ENCODE measurements at places on chromosomes 7 and 10.

DNA sequence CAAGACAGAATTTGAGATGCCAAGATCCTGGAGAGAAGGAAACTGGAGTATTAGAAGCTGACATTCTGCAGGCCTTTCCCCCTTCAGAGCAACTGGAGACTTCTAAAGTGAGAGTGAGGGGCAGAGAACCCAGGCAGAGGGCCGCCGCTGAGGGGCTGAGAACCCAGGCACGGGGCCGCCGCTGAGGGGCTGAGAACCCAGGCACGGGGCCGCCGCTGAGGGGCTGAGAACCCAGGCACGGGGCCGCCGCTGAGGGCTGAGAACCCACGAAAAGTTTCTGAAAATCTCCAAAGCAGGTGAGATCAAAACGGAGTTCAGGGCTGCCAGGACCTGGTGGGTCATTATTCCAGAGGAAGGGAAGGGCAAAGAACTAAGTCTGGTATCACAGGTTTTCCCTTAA, 126.2 kb downstream of the DLG5 start:
- DNase-seq = no peak

DNA sequence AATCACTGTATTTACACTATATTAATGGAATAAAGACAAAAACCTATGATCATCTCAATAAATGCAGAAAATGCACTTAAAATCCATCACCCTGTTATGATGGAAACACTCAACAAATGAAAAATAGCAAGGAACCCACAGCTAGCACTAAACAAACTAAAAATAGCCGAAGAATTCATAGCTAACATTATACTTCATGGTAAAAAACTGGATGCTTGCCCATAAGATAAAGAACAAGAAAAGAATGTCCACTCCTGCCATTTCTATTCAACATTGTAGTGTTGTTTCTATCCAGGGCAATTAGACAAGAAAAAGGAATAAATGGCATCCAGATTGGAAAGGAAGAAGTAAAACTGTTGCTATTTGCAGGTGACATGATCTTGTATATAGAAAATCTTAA, 142.1 kb downstream of the STK31 start:
- DNase-seq = no peak

- no peak for DNase-seq
Observed at GRCh38 chr7:80942261-80943041, 23.6 kb upstream of the SEMA3C start.

DNA sequence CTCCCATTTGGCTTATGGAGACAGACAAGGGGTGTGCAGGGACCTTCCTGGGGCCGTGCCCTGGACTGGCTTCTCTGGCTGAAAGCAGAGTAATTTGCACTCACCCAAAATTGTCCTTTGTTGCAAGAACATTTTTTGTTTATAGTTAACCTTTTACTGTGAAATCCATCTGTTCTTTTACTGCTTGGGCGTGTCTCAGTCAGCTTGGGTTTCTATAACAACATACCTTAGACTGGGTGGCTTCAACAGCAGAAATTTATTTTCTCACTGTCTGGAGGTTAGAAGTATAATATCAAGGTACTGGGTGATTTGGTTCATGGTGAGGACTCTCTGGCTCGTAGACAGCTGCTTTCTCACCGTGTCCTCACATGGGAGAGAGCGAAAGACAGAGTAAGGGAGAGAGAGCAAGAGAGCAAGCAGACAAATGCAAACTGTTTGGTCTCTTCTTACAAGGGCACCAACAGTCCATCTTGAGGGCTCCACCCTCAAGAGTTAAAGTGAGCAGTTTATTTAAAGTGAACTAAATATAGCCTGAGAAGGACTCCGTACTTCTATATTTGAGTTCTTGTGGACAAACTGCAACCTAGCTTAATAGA, 131.0 kb upstream of the NPY start:
- DNase-seq = no peak

DNA sequence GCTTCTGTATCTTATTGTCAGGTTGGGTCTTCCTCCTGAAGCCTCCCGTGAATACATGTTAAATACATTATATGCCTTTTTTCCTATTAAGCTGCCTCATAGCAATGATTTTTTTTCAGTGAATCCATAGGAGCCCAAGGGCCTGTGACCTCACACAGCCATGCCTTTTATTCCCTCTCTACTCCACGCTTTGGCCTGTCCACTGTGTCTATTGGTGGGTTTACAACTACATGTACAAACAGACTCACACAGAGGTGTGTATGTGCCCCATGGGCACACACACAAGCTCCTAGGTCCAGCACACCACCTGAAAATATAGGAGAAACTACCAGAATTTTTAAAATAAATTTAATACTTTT, 560.4 kb downstream of the IPMK start:
- DNase-seq = no peak

DNA sequence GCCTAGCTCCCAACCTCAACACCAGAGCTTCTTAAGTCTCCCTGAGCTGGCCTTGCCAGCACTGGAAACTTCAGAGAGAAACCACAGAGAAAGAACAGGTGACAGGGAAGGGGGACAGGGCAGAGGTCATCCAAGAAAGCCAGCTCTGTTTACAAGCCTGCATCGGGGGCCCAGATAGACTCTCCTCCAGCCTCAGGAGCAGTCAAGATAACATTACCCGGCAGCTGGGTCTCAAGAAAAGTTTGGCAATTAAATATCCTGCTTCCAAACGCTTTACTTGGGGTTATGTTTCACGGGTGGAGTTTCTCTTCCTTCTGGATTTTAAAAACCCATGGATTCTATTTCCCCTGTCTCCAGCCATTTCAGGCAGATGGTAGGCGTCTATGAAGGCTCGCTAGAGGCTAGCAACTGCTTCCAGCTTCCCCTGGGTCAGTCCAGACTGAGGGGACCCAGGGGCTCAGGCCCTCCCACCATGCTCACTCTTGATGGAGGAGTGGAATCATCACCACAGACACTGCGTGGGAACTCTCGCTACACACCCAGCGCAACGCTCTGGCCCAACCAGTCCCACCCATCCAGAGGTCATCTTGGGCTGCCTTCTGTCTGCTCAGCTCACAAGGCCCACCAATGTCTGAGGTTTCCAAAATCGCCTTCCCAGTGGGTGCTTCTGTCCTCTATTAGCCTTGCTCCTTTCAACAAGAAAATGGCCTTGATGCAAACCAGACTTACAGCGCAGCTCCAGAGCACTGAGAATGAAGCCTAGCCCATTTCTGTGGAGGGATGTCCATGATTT, 48.8 kb downstream of the SH3PXD2A start:
- no peak for DNase-seq

DNA sequence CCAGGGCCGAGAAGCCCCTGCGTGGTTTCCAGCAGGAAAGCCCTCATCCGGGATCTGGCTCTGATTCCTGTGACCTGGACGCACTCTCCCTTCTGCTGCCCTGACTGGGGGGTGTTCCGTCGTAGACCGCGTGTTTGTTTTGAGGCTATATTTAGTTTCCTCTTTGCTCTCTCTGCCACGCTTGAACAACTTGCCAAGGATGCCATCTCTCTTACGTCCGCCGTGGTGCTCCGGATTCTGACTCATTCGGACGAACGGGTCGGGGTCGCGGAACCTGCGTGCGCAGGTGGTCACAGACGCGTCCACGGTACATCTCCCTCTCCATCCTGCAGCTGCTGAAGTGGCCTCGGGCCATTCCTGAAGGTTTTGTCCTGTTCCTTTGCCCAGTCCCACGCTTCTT, 10.4 kb upstream of the SORCS3 start:
- no peak for DNase-seq

- DNase-seq = peak; percentile 79
Observed at GRCh38 chr7:50266635-50267386, 37.7 kb upstream of the IKZF1 start.

DNA sequence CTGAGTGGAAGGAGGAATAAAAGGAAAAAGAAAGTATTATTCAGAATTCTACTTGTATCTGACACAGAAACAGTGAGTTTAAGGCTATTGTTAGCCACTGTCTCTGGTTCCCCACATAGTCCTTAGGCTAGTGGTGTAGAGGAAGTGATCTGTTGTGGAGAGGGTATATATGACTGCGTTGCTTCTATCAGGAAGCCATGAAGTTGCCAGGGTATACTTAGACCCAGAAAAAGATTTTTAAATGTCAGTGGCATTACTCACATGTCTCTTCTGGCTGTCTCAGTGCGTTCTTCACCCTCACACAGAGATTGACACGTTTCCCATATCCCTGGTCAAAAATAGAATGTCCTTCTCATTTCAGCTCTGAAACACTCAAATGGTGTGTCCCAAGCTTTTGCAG, 72.7 kb downstream of the SEM1 start:
- no peak for DNase-seq

DNA sequence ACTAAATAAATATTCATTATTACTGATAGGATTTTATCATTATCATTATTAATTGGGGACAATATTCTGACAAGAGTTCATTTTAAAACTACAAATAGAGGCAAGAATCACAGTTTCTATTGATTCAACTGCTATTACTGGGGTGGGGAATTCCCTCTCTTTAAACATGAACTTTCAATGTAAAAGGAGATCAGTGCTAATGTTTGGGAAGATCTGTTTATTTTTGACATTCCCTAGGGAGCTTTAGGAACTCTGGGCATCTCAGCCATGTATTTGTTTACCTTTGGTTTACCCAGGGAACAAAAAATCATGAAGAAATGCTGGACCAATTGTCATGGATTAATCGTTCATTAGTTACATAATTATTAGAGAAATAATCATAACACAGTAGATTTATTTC, 443.2 kb upstream of the AKR1E2 start:
- DNase-seq = no peak

DNA sequence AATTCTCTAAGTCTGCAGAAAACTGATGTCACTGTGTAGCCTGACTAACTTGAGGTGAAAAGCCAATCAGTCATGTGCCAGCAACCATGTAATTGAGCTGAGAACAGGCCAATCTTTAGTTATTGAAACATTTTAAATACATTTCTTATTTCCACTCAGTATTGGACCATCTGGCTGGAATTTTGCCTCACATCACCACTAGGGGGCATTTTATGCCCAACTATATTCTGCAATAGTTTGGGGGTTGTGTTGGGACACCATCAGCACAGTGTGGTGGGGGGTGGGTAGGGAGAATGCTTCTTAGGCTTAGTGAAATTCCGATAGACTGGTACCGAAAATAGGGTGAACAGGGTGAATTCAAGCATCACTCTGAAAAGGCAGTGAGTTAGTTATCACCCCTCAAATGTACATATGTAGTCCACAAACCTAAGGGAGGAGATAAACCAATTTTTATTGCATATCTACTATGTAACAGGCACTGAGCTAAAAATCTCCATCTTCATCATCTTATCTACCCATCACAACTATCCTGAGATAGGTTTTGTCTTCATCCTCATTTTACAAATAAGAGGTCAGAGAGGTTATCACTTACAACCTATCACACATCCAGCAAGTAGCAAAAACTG, 17.8 kb downstream of the NPSR1 start:
- no peak for DNase-seq

Data from activated effector memory CD4-positive, alpha-beta T cell treated with Interleukin-2 at 50 U/mL for 16 hours (primary cell).